T-helper 2 cell treated with Interferon-gamma antibody and Interleukin-4, amounts not matched to agents 100 ng/mL and 5 ng/mL, for 36 hours (primary cell): ENCODE measurements at places on chromosomes 12 and 14. TPM values are rescaled to one million over a fixed set of nuclear protein-coding genes. Genes with fewer than 3 reads are reported as not detected.

Gene ENDOU
- total RNA-seq: 0.07 TPM in 1 of 2 replicates, not detected in the other

Gene RBP5
- 0.50 and 0.84 TPM in 2 replicates for total RNA-seq

Gene PTCSC3
- total RNA-seq: not detected in 2 replicates

Gene SYCP3
- total RNA-seq: 0.93 and 1.2 TPM in 2 replicates

Gene BCL2L14
- 2.1 and 2.2 TPM in 2 replicates for total RNA-seq

Gene TAS2R9
- not detected in 2 replicates for total RNA-seq

Gene ABCD2
- 19.3 and 20.2 TPM in 2 replicates for total RNA-seq

Gene TNFAIP2
- 0.14 TPM in 1 of 2 replicates, not detected in the other for total RNA-seq

Gene BHLHE41
- not detected in 2 replicates for total RNA-seq
